T-cell (primary cell): ENCODE measurements at places on chromosomes 2 and 18. TPM values are rescaled to one million over a fixed set of nuclear protein-coding genes. Genes with fewer than 3 reads are reported as not detected.

- no peak for DNase-seq
Observed at GRCh38 chr2:59572227-59572626, 981.2 kb downstream of the BCL11A start.

DNA sequence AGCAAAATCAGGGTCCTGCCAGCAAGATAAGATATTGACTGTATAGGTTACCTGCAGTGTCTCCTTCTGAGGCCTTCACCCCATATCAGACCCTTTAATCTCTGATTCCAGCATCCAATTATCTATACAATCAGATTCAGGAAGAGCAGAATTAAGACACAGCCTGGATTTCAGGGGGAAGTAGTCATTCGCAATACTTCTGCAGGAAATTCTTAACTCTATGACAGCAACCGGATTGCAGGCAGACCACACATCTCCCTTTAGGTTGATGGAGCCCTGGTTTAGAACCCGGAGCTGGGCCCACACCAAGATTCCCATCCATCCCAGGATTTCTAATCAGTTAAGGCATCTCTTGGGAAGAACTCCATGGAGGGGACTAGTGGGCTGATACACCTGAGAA is 9.5 kb downstream of the ARL4C start:
- DNase-seq, result no peak

- no peak for DNase-seq
Observed at GRCh38 chr2:2764001-2764355, 432.9 kb upstream of the MYT1L start.

Gene MC4R
- total RNA-seq, result not detected

Gene UGT1A1
- not detected for total RNA-seq

Gene DNAJC5G
- not detected for total RNA-seq

- no peak for DNase-seq
Observed at GRCh38 chr2:222424276-222424728, at the start of gene SGPP2. TSS of gene SGPP2 (plus strand) at chr2:222424543. CDS start at chr2:222424603, 60 bp downstream.

Gene PMAIP1
- 61.4 TPM for total RNA-seq

- no peak for DNase-seq
Observed at GRCh38 chr2:190506666-190507065, 27.9 kb downstream of the NEMP2 start.

DNA sequence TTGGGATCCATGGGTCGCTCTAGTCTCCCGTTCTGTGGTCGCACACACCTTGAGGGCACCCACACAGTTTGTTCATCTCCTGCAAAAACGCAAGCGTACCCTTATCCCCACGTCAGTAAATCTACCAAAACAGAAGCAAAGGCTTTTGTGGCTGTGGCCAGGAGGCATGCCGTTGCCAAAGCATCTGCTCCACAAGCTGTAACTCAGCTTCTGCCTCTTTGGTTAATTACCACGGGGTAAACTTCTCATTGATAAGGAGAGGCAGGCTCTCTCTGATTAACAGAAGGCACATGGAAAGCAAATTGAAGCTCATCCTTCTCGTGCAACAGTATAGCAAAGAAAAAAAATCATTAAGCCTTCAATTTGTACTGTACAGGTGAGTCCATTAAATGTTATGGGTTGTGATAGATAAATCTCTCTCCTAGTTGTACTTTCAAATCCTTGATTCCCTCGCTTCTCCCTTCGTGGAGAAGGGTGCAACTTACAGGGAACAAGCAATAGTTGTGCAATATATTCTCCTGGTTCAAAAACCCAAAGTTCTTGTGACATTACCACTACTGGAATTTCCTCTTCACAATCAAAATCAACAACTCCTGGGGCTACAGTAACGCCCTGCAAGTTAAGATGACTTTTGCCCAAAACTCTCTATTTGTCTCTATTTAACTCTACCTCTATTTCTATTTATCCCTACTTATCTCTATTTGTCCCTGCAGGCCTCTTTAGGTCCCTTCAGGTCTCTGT is 10.3 kb downstream of the PECR start:
- no peak for DNase-seq

Gene NT5DC4
- not detected for total RNA-seq

DNA sequence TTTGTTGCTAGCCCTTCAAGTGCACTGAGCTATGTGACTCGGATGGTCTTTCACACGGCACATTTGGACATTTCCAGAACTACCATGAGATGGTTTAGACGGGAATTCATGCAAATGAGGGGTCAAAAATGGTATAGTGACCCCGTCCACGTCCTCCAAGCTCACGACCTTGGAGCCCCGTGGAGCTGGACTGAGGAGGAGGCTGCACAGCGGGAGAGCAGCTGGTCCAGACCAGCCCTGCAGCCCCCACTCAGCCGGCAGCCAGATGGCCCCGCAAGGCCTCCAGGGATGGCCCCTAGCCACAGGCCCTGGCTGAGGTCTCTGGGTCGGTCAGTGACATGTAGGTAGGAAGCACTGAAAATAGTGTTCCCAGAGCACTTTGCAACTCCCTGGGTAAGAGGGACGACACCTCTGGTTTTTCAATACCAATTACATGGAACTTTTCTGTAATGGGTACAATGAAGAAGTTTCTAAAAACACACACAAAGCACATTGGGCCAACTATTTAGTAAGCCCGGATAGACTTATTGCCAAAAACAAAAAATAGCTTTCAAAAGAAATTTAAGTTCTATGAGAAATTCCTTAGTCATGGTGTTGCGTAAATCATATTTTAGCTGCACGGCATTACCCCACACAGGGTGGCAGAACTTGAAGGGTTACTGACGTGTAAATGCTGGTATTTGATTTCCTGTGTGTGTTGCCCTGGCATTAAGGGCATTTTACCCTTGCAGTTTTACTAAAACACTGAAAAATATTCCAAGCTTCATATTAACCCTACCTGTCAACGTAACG is 88.8 kb downstream of the EPAS1 start:
- no peak for DNase-seq

DNA sequence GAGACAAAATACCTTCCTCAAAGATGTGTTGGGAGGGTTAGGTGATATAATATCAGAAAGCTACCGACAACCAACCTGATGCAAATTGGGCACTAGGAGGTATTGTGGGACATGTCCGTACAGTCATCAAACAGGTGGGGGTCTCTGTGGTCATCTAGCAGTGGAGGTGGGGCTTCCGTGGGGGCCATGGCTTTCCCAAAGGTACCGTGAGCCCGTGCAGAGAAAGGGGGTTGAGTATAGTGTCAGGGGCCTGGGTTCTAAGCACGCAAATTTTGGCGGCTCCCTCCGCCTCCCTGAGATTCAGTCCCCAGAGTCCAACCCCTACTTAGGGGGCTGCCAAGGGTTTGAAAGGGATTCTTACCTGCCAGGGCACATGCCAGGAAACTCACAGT is 32.6 kb downstream of the HJURP start:
- no peak for DNase-seq

DNA sequence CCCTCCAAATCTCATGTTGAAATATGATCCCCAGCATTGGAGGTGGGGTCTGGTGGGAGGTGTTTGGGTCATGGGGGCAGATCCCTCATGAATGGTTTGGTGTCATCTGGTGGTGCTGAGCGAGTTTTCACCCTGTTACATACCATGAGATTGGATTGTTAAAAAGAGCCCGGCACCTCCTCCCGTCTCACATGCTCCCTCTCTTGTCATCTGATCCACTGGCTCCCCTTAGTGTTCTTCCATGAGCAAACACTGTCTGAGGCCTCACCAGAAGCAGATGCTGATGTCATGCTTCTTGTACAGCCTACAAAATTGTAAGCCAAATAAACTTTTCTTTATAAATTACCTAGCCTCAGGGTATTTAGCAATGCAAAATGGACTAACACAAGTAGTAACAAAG is 405.0 kb upstream of the SLC39A10 start:
- DNase-seq, result no peak

- no peak for DNase-seq
Observed at GRCh38 chr18:54163453-54163852, 61.0 kb downstream of the MBD2 start.
